ENCODE measurements at places on chromosomes 7 and 10.

DNA sequence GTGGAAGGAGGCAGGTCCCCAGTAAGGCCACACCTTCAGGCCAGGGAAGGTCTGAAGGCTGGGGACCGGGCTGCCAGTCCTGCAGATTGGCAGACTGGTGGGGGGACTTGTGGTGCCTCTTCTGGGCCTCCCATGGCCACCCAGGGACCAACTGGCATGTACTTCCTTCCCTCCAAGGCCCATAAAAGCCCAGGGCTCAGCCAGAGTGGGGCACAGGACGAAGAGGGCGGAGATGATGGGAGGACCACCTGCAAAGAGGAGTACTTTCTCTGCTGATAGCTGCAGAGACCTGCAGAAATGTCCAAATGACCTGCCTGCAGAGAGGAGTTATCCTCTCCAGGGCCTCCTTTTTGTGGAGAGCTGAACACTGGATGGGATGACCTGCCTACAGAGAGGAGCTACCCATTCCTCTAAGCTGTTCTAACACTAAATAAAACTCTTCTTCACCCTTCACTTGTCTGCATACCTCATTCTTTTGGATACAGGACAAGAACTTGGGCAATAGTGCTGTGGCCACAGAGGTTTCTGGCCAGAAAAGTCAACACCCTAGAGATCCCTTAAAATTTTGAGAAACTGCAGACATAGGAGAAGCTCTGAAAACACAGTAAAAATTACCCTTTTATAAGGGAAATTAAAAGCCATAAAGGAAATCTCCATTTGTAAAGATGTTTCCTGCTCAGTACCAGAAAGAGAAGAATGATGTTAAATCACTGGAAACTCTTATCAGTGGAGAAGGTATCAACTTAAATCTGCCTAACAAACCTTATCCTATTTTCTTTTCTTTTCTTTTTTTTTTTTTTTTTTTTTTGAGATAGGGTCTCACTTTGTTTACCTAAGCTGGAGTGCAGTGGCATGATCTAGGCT is 20.7 kb upstream of the PRF1 start:
- no peak for DNase-seq

DNA sequence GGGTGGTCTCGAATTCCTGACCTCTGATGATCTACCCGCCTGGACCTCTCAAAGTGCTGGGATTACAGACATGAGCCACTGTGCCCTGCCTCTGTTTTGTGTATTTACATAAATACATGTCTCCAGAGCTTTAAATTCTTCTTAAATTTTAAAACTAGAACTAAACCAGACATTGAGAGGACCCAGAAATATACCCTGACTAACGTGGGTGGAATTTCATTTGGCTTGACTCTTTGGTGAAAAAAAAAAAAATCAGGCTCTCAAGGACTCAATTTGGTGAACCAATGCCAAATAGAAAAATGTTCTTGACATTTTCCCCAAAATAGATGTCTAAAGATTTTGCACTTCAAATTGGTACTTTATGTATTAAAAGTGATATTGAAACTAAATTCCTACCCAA is 16.6 kb upstream of the FAS start:
- no peak for DNase-seq

- no peak for DNase-seq
These were observed 76.8 kb downstream of the RALA start for GRCh38 chr7:39700165-39700564.

DNA sequence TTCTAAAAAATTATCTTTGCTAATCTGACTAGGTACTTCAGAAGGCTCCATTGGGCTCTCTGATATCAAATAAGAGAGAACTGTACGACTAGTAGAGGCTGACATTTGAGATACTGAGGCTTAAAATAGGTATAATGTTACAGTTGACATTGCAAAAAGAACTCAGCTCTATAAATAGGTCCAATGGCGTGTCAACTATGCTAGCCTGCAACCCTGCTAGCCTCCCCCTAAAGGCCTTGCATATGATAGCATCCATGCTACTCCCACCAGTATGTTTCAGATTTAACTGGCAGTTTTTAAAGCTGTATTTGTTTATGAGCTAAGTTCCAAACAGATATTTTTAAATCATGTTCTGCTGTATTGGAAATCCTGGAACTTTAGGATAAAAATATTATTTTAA is at the start of gene PPP1R3A:
TSS of gene PPP1R3A (minus strand) at position 64 of the 400 bp plus-strand sequence. CDS start at position 51, 13 bp downstream.
- no peak for DNase-seq

GRCh38 chr10:99303899-99304861 is 25.0 kb upstream of the CNNM1 start:
- DNase-seq: no peak

- no peak for DNase-seq
These were observed 246.3 kb upstream of the VWC2 start for GRCh38 chr7:49527182-49527581.

- no peak for DNase-seq
These were observed 25.8 kb downstream of the LAMB4 start for GRCh38 chr7:108104324-108104723.

GRCh38 chr10:71390921-71391690 is 5.6 kb upstream of the CDH23 start:
- DNase-seq: no peak

DNA sequence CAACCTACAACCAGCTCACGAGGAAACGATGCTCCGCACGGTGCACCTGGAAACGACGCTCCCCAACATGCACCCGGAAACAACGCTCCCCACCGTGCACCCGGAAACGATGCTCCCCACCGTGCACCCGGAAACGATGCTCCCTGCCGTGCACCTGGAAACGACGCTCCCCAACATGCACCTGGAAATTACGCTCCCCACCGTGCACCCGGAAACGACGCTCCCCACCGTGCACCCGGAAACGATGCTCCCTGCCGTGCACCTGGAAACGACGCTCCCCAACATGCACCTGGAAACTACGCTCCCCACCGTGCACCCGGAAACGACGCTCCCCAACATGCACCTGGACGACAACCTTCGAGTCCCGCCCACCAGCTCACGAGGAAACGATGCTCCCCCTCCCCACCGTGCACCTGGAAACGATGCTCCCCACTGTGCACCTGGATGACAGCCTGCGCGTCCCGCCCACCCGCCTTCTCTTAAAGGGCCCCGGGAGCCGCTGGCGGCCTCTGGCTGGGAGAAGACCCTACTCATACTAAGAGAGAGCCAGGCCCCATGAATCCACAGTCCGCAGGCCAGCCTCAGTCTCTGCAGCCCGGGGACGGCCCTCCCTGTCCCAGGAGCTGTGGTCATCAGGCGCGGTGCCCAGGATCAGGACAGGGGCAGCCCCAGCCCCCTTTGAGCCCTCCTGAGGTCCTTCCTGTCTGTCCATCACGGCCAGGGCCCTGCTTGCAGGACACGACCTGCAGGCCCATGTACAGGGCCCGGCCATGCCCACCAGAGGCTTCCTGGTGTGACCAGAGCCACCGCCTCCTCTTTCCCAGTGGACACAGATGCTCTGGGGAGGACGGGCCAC is 98.3 kb downstream of the PDGFA start:
- DNase-seq: no peak

GRCh38 chr7:150629347-150629746 is 2.8 kb downstream of the GIMAP6 start:
- DNase-seq: no peak

DNA sequence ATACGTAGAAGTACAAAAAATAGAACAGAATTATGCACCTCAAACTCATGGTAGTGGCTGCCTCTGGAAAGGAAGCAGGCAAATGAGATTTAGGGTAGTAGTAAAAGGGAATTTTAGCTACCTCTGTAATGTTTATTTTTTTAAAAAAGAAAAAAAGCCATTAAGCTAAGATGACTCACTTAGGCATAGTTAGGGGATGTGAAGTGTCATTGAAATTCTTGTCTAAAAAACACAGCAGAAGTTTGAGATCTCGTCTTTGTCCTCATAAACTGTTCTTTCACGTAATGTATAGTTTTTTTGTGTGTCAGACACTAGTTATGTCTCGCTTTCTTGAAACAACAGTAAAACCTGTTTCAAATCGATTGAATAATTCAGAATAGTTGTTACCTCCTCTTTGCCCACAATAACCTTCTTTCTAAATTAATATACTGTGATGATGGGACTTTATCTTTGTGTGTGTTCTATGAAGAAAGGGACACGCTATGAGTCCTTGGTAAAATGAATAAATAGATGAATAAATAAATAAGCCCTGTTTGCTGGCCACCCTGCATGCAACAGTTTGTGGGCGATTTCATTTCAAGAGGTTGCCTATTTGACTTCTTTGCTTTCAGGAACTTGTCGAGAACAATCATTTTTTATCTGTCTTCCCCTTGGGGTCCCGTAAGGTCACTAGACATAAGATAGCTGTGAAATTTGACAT is 14.5 kb upstream of the FBXW4 start:
- DNase-seq: no peak

DNA sequence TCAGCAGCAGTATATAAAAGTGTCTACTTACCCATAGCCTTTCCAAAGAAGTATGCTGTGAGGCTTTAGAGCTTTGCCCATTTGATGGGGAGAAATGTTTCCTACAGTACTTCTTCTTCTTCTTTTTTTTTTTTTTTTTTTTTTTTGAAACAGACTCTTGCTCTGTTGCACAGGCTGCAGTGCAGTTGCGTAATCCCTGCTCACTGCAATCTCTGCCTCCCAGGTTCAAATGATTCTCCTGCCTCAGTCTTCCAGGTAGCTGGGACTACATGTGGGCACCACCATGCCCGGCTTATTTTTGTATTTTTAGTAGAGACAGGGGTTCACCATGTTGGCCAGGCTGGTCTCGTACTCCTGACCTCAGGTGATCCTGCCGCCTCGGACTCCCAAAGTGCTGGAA is 101.7 kb upstream of the TMEM26 start:
- DNase-seq: no peak

- no peak for DNase-seq
These were observed 12.4 kb downstream of the CPA5 start for GRCh38 chr7:130356876-130357611.
